ENCODE measurements at places on chromosomes 1 and 21. TPM values are rescaled to one million over a fixed set of nuclear protein-coding genes. Genes with fewer than 3 reads are reported as not detected.

DNA sequence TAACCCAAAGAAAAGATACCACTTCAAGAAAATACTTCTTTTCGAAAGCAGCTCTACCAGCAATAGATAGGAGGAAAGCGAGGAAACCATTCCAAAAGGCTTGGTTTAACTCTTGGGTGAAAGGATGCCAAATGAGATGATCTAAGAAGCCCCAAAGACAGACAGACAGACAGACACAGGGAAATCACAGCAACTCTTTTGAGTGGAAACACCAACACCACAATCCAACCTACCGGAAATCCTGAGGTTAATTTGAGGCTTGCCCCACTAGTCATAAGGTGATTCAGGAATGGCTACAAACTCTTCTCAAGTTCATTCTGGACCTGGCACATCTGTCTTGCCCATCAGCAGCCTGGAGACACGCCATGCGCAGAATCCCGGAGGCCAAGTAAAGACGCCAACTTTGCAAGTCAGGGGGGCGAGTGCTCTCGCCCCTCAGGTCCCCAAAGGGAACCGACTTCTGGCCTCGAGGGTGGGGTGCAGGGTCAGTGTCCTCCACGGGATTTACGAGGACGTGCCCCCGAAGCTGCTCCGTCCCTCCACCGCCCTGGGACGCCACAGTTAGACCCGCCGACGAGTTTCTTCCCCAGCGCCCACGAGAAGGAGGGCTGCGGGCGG is 778 bp downstream of the EVI5 start:
- peak; percentile 69 for DNase-seq

DNA sequence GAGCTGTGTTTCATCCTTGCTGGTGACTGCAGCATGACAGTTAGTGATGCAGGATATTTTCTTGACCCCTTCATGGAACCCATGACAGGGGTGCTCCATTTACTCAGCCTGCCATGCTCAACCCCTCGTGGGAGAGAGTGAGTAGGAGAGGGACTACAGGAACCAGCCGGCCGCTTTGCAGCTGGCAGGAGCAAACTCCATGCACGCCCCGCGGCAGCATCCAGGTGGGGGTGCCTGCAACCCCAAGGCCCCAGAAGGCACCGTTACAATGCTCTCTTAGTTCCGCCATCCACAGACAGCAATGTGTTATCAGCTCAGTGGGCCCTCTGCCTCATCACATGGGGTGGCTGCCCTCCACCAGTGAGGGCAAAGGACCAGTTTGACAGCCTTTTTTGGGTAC is 135.1 kb downstream of the SLC35F3 start:
- no peak for DNase-seq

Gene AIDA
- total RNA-seq = 83.7 TPM

- DNase-seq = peak; percentile 47
Measured at GRCh38 chr1:98296681-98297080, 364.8 kb upstream of the SNX7 start.

DNA sequence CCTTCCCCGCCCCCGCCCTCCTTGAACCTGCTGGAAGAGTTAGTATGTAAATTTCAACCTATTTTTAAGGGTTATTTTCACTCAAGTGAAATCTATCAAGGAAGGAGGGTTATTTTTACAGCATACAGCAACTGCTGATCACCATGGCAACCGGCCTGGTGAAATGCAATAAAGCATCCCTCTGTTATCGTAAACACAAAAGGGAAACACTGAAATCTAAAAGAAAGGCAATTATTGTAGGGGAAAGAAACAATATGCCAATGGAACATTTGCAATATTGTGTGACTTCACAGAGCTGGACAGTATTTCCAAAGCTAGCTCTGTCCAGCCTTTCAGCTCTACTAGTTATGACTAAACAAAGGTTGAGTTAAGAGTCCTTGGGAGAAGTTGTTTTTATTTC is 588.3 kb upstream of the PBX1 start:
- DNase-seq = no peak

GRCh38 chr1:30012455-30013440 is 710.6 kb downstream of the MATN1 start:
- no peak for DNase-seq

- DNase-seq = no peak
Measured at GRCh38 chr1:147218606-147219005, 6.5 kb downstream of the FMO5 start.

- no peak for DNase-seq
Measured at GRCh38 chr1:56877973-56878372, 23.4 kb downstream of the C8A start.

Gene ZC3H12A
- 24.5 TPM for total RNA-seq

- no peak for DNase-seq
Measured at GRCh38 chr1:1777583-1777899, 729 bp downstream of the NADK start.

Gene LEMD1
- total RNA-seq = 1.8 TPM

Gene TEDDM1
- not detected for total RNA-seq

Gene IFI44
- total RNA-seq = 78.8 TPM

Gene TNFRSF1B
- total RNA-seq = 0.07 TPM

DNA sequence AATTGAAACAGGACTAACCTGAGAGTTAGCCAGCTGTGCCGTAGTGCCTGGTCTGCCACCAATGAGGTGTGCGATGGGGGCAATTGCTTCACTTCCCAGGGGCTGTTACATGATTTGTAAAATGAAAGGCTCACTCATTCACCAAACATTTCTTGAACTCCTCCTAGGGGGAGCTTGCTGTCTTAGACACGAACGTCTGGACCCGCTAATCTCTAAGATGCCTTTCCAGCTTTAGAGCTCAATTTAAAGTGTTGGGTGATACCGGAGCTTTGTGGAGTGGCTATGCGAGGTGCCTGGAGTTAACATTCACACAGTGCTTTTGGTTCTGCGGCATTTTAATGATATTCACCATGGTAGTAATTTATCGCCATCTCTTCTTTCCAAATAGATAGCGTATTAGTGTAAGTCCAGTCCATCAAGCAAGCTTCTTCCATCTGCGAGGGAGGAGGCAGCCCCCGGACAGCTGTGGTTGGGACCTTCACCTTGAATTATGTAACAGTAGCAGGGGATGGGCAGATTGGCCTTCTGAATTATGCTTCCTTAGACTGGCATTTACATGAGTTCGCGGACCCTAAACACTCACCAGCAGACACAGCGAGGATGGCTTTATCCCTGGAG is 179.9 kb downstream of the ADSS2 start:
- DNase-seq = no peak

- DNase-seq = no peak
Measured at GRCh38 chr1:206898915-206899431, 1.7 kb downstream of the IL24 start.

GRCh38 chr1:155192346-155193274 is 15.1 kb downstream of the THBS3 start:
- no peak for DNase-seq

DNA sequence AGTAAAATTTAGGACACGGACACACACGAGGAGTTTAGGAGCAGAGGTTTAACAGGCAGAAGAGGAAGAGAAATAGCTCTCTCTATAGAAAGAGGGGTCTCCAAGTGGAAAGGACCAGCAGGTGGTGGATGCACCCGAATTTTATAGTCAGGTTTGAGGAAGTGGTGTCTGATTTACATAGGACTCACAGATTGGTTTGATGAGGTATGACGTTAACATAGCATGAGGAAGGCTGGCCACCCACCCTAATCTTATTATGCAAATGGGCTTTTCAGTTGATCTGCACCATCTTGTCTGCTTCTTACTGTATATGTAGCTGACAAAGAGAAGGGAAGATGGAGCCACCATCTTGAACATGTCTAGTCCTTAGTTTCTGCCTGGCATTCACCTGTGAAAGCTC is 52.5 kb upstream of the RGS2 start:
- DNase-seq = no peak

Gene TINAGL1
- total RNA-seq = 194 TPM

GRCh38 chr1:147545133-147545532 is 3.8 kb downstream of the BCL9 start:
- peak; percentile 93 for DNase-seq

Gene ITPKB
- total RNA-seq = 11.7 TPM

Gene NEGR1
- total RNA-seq = 0.53 TPM

DNA sequence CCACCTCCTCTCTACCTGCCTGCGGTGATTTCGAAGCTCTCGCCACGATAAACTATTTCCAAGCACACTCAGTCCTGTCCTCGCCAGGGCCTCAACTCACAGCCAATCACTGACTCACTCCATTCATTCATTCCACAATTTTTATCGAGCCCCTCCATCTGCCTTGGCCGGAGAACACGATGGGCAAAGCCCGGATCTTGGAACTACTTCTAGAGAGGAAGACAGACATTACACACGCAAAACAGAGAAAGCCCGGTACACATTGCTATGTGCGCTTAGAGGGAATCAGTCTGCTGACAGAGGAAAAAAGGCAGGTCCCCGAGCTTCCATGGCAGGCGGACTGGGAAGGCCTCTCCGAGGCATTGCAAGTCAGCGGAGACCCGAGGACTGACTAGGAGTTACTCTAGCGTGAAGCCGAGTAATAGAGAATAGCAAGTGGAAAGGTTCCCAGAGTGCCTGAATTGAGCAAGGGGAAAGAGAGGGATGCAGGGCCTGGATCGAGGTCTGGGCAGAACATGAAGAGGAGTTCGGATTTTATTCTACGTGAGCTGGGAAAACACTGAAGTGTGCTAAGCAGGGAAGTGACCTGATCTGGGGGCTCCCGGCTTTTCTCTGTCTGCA is 54.2 kb upstream of the DNAJC6 start:
- no peak for DNase-seq

Gene KPRP
- total RNA-seq = 0.78 TPM

Gene SF3B4
- total RNA-seq = 54.5 TPM

DNA sequence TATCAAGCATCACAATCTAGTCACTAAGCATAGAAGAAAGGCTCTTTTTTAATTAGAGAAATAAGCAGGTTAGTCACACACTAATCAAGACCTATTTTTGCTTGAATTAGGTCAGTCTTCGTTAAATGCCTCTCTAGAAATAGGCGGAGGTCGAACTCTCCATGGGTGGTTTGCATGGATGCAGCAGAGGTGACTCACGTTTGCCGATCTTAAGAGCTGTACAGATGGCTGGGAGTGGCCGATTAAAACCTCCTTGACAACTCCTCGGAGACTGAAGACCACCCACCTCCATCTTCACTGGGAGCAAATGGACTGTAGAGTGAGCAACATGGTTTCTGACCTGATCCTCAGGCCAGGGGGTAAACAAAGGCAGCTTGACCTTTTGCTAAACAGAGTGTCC is 249.3 kb downstream of the ZNF648 start:
- no peak for DNase-seq

- peak; percentile 29 for DNase-seq
Measured at GRCh38 chr1:23448846-23449245, 24.3 kb upstream of the TCEA3 start.

DNA sequence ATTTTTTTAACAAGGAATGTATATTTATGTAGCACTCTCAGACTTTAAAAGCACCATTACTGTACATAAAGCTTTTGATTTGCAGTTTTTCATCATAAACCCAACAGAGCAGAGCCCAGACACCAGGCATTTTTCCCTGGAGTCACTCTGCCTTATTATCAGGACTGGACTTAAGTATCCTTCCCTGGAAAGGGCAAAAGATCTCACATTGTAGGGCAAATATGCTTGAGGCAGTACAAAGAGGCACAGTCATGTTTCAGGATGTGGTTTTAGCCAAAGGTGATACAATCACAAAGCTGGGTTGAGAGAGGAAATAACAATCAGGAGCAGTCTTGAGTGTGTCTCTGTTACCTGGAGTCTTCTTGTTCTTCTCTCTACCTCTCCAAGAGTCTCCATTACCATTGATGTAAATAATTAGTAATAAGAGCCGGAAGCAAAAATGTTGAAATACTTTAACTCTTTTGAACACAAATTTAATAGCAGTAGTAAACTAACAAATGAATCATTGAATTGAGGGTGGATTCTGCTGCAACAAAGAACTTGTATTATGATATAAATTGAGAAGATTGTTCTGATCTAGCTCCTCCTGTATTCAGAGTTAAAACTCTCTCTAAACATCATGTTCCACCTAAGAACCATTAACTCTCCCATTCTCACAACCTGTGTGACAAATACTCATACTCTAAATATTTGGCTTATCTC is 160.5 kb downstream of the LTN1 start:
- DNase-seq = peak; percentile 86

Gene ADCY10
- 0.14 TPM for total RNA-seq

DNA sequence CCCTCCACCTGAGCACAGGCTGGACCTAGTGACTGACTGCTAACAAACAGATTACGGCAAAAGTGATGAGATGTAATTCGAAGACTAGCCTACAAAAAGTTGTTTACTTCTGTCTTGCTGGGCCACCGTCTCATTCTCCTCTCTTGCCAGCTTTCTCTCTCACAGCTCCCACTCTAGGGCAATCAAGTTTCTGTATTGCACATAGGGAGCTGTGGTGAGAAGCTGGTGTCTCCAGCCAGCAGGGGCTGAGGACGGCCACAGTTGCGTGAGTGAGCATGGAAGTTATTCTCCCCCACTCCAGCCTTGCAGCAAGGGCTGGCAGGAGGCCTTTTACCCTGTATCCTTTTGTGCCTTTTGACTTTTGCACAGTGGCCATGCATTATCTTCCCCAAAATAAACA is 8.6 kb upstream of the COL6A2 start:
- DNase-seq = no peak

DNA sequence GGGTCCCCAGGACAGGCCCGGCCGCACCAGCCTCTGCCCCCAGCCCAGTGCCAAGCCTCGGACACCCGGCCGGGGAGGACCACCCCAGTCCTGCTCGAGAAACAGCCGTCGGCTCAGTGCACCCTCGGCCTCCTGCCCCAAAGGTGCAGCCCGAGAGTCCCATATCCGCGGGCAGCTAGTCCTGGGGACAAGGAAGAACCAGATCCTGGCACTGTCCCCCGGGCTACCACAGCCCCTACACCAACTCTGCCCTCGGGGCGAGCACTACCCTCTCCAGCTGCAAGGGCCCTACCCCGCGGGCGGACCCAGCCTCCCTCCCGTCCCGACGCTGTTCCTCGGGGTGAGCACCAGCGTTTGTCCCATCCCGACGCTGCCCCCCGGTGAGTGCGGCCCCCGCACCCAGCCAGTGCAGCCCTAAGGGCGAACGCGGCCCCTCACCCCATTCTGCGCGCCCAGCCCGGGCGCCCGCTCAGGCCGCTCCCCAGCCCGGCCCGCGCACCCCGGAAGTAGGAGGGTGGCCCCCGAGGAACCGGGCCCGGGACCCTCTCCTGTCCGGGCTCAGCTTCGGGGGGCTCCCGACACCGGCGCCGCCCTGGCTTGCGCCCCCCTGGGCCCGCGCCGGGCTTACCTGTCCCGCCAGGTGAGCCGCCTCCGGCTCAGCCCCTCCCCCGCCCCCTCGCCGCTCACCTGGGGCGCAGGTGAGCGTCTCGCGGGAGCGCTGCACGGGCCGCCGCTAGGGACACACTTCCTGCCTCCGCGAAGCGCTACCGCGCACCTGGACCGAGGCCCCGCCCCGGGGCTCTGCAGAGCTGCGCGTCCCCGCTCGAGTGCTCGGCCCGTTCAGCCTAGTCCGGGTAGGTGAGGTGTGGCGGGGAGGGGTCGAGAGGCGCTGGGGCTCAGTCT is at the start of gene KDF1:
TSS of gene KDF1 (minus strand) at position 747 of the 903 bp plus-strand sequence. CDS start 8,088 bp downstream, outside the sequence.
- DNase-seq = peak; percentile 61
